ENCODE measurements at places on chromosomes 12 and 14.
A peak's percentile ranks its signal among the peaks of the same experiment; 100 is the strongest.

- no peak for DNase-seq
Measured at GRCh38 chr12:132253698-132254480, 75.5 kb downstream of the GALNT9 start.

- DNase-seq, result no peak
Measured at GRCh38 chr14:76763096-76764041, 2.1 kb downstream of the VASH1 start.

DNA sequence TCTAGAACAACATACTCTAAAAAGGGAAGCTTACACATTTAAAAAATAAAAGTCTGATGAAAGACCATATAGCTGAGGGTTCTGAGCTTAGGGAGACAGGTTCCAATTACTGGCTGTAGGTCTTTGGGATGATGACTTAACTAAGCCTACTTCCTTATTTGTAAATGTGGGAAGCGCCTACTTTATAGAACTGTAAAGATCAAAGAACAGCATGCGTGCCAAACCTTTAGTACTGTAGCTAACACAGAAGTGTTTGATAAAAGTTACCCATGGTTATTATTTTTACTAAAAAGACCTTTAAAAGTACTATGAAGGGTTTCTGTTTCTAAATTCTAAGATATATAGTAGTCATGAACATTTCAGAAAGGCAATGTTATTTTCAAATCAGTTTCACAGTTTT, 35.7 kb downstream of the STK38L start:
- no peak for DNase-seq

DNA sequence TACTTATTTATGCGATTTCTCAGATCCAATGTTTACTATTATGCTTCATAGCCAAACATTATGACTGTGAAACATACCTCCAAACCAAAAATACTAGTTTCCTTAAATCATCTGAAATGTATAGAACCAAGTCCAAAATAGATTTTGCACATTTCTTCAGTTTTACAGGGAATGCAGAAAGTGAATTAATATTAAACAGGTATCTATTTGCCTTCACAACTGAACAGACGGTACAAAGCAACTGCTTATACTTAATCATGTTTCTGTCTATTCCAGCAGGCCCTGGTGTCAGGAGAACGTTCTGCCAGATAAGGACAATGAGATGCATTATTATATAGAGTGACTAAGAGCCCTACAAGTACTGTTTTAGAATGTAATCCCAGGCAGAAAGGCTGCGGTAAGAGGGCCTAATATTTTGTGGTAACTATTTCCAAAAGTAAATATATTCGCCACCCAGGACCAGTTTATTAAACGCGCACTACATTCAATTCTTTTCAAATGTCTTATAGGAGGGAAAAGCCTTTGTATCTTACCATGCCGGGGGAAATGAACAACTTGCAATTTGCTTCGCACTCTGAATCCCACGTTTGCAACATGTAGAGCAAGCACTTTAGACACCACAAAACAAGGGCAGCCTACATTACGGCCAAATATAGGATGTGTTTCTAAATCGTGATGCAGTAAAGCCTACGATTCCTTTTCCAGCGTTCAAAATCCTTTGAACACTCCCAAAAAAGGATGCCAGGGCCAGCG, 1.5 kb downstream of the CORO1C start:
- peak; percentile 67 for DNase-seq

DNA sequence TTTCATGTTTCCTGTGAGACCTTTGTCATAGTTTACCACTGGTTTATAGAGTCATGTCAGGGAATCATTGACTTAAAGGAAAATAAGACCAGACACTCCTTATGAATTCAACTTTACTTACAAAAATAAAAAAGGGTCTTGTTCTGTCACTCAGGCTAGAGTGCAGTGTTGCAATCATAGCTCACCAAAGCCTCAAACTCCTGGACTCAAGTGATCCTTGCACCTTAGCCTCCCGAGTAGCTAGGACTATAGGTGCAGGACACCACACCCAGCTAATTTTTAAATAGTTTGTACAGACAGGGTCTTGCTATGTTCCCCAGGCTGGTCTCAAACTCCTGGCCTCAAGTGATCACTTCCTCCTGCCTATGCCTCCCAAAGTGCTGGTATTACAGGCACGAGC, 19.0 kb downstream of the SLC41A2 start:
- DNase-seq, result no peak

GRCh38 chr14:73744175-73744867, 30.1 kb upstream of the PNMA1 start:
- peak; percentile 47 for DNase-seq

GRCh38 chr14:83491091-83491490, 1957.4 kb upstream of the SEL1L start:
- DNase-seq, result no peak
